ENCODE measurements at places on chromosomes 7 and 10.

- DNase-seq: no peak
Observed at GRCh38 chr10:116836083-116836482, 13.2 kb upstream of the ENO4 start.

DNA sequence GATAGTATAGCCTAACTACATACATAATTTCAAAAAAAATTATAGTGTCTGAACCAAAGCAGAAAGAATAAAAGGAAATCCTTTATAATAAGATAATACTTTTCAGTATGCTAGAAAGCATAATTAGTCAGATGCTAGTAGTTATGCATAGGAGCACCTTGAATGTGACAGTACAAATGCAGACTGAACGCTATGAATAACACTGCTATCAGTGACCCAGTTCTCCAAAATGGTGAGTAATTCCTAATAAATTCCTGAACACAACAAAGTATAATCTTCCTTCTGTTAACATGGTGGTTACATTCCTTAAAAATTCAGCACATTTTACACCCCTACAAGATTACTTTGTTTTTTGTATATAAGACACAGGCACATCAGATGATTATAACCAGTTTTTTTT is 1.2 kb upstream of the CHPF2 start:
- no peak for DNase-seq

DNA sequence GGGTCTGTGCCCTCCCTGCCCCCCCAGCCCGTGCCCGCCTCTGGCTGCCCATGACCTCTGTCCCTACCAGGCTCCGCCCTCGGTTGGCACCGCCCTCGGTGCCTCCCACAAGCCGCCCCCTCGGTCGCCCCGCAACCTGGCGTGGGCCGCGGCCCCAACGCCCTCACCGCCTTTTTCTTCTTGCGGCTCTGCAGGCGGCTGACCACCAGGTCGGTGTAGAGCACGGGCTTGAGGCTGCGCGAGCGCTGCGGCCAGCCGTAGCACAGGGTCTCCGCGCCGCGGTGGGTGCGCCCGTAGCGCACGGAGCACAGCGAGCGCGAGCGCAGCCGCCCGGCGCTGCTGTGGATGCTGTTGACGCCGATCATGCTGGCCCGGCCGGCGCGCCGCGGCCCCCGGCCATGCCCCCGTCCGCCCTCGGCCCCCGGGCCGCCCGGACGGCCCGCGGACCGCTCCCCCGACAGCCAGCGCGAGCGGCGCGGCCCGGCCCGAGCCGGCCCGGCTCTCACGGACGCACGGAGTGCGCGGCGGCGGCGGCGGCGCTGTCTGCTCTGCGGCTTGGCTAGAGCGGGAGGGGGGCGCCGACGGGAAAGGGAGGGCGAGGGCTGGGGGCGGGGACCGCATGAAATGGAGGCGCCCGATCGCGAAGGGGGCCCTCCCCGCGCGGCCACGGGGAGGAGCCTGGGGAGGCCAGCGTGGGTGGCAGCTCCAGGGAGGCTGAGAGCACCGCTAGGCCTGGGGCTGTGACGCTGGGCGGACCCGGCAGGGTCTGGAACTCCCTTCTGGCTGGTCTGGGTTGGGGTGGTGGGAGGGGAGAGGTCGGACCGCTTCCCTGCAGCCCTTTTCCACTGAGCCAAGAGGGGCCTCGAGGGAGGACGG is 9.6 kb downstream of the PSD start:
- DNase-seq: peak; percentile 67

DNA sequence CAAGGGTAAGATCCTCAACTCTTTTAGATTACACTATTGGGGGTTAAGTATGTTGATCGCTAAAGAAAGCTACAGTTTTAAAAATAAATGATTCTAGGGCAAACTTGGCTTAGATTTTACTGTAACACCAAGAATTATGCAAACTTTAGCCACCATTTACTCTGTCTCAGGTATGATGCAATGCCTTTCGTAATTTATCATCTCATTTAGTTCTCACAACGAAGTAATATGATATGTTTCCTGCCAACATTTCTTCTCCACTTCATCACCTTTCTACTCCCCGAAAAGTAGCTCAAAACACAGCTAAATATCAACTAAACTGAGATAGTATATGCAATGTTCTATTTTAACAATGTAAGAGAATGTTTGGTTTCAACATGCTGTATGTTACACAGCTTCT is 21.1 kb downstream of the FAM133B start:
- DNase-seq: no peak

DNA sequence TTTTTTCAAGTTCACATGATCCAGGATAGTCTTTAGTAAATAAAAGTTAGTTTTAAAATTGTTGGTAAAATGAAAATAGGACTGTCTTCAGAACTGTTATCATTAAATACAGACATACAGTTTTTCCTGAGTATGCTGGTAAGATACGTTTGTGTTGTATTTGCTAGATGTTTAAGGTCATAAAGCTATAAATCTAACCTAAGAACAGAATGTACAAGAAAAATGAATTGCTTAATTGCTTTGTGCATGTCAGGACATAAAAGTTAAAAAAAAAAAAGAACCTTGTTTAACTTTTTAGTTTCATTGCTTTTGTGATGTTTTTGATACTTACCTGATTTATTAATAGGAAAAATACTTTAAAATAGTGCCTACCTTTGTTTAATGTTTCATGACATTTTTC is 29.2 kb upstream of the CLDN4 start:
- DNase-seq: no peak

DNA sequence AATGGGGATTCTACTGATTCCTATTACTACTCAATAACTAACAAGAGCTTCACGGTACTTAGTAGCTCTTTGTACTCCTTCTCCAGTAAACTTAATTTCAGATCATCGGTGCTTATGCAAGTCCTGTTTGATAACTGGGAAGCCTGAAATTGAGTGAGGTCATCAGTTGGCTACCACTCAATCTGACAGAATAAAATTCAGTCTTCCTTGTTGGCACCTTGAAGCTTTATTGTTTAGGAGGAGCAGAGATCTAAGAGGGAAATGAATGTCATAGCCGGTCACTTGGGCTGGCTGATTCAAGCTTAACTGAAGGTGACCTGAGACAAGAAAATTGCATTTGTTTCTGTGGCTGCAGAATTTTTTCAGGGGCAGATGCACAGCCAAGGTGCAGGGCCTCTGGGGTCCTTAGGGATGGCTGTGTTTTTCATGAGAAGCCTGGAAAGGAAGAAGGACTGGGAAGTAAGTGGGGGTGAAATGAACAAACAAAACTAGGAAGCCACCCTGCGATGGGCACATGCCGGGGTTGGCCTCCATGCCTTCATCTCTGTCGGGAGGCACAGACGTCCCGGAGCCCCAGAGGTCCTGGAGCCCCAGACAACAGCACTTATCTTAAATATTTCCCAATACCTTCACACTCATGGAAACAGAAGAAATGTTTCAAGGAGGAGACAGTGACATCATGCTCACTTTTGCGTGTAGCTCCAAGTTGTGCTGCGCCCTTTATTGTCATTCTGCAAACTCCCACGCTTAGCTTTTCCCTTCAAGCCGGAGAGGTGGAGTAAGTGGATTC is 85.0 kb upstream of the KIF5B start:
- no peak for DNase-seq

GRCh38 chr7:150375662-150376521 is 3.2 kb upstream of the ZNF775 start:
- DNase-seq: no peak

- no peak for DNase-seq
Observed at GRCh38 chr10:89206402-89207180, 526 bp downstream of the CH25H start.

DNA sequence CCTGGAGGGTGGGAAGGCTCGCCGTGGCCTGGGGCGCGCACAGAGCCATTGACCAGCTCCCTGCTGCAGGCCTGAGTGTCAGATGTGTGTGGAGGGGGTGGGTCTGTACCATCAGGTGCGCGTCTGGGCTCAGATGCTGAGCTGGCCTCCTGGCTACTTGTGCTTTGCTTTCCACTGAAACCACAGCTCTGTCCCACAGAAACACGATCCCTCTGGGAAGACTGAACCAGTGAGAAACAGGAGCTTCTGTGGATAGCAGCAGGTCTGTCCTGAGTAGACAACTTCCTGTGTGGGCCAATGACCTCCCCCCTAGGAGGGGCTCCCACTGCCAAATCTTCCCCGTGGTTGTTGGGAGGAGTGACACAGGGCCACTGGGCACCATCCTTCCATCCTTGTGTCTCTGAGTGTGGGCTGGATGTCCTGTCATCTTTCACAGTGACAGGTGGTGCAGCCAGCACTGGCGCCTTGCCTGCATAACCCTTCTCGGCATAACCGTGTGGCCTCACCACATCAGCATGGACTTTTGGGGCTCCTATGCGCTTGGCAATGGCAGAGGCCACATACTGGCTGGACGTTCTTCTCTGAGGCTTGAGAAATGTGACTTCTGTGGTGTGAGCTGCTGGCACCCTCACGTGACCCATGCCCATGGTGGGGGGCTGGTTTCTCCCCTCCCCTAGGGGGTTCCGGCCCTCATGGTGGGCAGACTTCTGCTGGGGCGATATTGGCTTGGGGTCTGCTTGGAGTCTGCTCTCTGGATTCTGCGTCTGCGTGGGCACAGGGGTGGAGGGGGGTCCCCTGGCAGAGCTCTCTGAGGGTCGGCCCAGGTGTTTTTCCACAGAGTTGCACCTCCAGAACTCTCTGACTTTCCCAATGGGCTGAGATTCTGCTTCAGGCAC is 245.5 kb upstream of the GRB10 start:
- no peak for DNase-seq

DNA sequence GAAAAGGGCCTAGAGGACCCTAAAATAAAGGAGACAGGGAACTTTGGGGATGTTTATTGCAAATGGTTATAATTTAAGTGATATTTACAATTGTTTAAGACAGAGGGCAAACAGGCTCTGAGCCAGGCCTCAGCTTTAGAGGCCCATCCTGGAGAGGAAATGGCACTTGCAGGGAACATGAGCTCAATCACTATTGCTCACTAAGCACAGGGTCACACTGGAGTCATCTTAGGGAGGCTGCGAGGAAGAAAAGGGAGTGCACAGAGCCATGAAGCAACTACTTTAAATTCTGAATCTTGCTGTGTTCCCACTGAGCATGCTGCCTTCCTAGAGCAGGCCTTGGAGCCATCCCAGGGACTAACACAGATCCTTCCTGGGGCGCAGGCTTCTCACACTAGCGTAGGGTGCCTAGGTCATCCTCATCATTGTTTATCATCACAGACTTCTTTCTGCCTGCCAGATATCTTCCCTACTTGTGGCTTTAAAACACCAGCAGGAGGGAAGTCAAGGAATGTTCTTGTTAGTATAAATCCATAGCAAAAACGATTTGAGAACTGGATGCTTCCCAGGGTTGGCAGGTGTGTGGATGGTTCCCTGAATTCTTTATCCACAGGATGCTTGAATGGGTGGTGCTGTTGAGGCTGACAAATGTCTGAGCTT is 12.7 kb upstream of the DNAJB12 start:
- DNase-seq: no peak

DNA sequence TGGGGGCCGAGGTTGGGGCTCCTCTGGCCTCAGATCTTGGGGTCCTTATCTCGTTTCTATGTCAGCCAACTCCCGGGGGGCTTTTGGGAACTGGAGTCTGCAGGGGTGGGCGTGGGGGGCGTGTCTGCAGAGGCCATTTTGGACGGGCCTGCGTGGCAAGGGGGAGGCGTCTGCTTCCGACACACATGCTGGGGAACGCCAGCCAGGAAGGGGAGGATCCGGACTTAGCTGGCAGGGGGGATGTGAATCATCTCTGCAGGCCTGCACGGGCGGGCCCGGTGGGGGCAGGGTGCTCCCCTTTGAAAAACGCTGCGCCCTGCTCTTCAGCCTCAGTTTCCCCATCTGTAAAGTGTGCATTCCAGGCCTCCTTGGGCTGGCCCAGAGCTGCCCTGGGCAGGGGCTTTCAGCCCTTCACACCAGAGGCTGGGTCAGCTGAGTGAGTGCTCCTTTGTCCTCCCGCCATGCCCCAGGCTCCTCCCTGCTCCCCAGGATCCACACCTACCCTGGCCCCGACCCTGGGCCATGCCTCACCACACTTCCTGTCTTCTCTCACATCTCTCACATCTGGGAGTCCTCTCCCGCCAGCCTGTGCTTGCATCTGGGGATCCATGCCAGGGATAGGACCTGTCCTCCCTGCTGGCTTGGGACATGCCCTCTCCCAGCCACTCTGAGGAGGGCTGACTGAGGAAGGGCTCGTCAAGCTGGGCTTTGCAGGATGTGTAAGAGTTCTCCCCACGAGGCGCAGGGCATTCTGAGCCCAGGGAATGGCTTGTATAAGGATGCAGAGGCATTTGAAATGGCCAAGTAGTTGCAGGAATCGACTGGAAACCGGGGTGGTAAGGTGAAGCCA is 172.6 kb upstream of the TNRC18 start:
- peak; percentile 71 for DNase-seq

DNA sequence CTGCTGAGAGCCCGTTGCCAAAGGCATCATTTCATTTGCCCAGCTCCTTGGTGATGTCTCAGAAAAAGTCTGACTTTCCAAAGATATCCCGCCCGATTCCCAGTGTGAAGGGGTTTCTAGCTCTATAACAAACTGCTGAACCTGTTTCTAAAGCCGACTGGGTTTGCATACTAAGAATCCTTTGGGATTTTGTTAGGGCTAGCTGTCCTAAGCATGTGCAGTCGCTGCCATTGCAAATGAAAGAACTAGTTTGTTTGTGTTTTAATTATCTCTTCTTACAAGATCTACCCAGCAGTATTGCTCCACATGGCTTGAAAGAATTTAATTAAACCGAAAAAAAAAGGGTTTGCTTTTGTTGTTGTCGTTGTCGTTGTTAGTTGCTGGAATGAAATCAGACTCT is 476.6 kb downstream of the GATA3 start:
- no peak for DNase-seq

GRCh38 chr7:118311121-118311836 is 86.8 kb downstream of the ANKRD7 start:
- no peak for DNase-seq

DNA sequence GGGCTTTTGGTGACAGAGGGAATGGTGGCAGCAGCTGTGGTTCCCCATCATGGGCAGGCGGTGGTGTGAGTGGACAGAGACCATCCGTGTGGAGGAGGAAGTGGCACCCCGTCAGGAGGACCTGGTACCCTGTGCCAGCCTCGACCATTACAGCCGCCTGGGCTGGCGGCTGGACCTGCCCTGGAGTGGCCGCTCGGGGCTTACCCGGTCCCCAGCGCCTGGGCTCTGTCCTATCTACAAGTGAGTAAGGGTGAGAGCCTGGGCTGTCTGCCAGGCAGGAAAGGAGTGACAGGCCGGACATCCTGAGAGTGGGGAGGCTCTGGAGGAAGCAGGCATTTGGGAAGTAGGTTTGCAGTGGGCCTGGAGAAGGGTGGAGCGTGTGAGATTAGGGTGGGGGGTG is 2.9 kb upstream of the ZNF467 start:
- no peak for DNase-seq

DNA sequence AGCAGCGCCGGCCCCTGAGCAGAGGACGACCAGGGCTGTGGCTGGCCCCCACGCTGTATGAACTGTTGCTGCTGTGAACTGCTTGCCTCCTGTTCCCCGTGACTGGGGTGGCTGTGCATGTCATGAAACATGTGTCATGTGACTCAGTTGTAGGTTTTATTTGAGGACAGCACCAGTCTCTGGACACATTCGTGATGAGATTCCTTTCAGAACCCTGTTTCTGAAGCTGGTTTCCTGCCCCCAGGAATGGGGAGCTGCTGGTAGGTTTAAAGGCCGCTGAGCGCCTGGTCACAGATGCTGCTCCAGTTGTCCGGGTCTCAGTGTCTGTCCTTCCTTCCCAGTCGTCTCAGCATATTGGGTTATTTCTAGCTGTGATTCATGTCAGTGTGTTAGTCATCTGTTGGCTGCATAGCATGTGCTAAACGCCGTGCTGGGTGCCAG is 79.1 kb upstream of the PPIF start:
- no peak for DNase-seq

GRCh38 chr7:123569352-123570010 is 11.9 kb upstream of the NDUFA5 start:
- DNase-seq: no peak

Measured in stimulated activated CD8-positive, alpha-beta memory T cell treated with anti-CD3 and anti-CD28 coated beads, Interleukin-2, amount 100 ng/mL, for 48 hours (primary cell).